ENCODE measurements at places on chromosomes 6 and 20.

DNA sequence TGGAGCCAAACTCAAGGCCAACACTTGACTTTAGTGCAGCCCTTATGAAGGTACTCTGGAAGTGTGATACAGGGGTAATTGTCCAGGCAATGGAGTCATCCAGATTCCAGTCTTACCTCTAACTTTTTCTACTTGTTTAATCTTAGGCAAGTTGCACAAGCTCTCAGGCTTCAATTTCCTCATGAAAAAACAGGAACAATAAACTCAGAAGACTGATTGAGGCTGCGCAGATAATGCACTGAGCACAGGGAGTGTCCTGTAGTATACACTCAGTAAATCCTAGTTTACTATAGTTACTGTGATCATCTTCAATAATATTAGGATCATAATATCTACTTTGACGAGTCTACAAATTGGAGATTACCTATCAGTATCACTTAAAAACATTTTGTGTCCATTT is 127.5 kb upstream of the SMLR1 start:
- DNase-seq = no peak

DNA sequence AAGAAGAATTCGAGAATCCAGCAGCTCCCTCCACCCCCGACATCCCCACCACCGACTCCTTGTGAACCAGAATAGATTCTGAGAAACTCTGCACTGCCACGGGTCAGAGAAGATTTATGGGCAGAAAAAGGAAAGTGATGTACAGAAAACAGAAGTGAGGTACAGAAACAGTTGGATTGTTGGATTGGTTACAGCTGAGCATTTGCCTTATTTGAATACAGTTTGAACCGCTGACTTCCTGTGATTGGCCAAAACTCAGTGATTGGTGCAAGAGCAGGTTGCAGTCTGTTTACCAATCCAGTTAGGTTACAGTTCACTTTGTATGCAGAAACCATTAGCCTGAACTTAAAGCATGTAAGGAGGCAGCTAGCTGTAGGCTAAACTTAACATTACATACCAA is 131.2 kb upstream of the HDDC2 start:
- DNase-seq = no peak

DNA sequence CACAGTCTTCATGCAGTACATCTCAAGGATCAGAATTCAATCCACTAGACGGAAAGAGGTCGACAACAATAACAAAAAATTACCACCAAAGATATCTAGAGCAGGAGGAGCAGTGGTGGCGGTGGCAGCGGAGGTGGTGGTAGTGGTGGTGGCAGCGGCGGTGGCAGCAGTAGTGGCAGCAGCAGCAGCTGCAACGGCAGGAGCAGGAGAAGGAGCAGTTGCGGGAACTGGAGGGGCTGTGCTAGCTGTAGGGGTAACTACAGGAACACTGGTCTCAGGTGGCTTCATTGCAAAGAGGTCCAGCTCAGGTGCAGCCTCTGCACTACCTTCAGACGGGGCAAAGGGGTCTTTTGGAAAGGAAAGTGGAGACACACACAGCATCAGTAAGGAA is 81.1 kb downstream of the PRSS35 start:
- DNase-seq = no peak

DNA sequence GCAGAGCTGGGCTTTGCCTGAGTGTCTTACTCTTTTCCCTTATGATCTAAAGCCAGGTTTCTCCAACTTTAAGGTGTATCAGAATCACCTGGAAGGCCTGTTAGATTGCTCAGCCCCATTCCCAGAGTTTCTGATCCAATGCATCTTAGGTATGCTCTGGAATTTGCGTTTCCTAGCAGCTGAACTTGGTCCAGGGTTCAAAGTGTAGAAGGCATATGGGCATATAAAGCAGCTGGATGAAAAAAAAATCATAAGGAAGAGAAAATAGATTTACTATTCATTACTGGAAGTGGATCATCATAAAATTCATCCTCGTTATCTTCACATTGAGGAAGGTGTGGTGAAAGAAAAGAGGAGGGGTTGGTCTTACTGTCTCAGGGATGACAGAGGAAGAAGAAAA is 56.8 kb upstream of the CDKAL1 start:
- DNase-seq = no peak

GRCh38 chr6:44256775-44257024 is 628 bp downstream of the SLC35B2 start:
- no peak for DNase-seq

DNA sequence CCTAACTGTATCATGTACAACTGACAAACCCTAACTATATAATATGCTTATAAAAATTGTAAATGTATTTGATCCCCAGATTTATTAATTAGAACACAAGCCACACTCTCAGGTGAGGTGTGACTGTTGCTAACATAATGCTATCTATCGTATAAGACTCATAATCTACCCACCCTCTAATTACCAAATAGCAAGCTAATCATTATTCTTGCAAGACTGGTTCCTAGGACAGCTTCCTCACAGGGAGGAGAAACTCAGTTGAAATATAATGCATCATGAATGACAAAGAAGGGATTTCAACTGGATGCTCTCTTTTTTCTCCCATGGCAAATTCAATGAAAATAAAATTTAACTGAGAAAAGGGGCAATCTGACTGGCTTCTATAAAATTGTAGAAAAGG is 35.4 kb downstream of the ELOVL4 start:
- no peak for DNase-seq

- DNase-seq = no peak
These were observed 14.5 kb downstream of the SNRNP48 start for GRCh38 chr6:7604506-7604905.

Measured in putamen (tissue), 1 donor.